Calu3 (cell line): ENCODE measurements at places on chromosomes 1 and 21. TPM values are rescaled to one million over a fixed set of nuclear protein-coding genes. Genes with fewer than 3 reads are reported as not detected.

The PIGR gene
- 250 and 367 TPM in 2 replicates for total RNA-seq

The PRAMEF1 gene
- not detected in 2 replicates for total RNA-seq

The ZMYND12 gene
- 0.83 and 1.1 TPM in 2 replicates for total RNA-seq

The NES gene
- 6.1 and 7.4 TPM in 2 replicates for total RNA-seq

The CEP104 gene
- total RNA-seq = 29.4 and 34.3 TPM in 2 replicates

The IGSF21 gene
- not detected in 2 replicates for total RNA-seq
